ENCODE measurements at places on chromosomes 2 and 18.

DNA sequence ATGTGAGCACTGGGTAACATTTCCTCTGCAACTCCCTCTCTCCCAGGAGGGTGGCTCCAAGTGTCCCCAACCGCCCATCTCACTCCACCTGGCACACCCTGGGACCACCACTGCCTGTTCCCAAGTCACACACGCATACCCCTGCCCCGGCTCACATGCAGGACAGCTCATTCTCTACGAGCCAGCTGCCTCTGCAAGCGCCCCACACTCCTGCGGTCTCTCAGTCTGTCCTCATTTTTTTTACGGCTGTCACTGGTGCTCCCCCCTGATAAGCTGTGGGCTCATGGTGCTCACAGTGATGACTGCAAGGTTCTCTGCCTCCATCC is 30.8 kb downstream of the AFG3L2 start:
- DNase-seq, result no peak

DNA sequence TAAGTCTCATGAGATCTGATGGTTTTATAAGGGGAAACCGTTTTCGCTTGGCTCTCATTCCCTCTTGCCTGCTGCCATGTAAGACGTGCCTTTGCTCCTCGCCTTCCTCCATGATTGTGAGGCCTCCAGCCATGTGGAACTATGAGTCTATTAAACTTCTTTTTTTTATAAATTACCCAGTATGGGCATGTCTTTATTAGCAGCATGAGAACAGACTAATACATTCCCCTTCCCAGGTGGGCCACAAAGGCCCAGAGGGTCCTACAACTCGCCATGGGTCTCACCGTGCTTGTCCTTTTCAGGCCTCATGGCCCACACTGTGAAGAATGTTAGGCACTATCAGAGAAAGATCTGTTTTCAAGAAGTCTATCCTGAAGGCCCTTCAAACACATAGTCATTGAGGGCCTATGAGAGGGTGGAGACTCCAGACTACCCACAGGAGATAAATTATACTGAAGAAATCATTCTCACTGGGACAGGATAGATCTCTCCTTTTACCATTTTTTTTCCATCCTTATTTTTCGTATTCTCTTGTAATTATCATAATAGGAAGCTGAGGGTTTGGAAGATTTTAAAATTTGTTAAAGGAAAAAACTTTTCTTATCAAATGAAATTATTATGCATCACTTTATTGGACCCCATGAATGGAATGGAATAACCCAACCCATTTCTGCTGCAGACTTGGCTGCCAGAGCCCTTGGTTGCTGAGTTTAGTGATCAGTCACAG is 91.0 kb upstream of the MSH2 start:
- no peak for DNase-seq

DNA sequence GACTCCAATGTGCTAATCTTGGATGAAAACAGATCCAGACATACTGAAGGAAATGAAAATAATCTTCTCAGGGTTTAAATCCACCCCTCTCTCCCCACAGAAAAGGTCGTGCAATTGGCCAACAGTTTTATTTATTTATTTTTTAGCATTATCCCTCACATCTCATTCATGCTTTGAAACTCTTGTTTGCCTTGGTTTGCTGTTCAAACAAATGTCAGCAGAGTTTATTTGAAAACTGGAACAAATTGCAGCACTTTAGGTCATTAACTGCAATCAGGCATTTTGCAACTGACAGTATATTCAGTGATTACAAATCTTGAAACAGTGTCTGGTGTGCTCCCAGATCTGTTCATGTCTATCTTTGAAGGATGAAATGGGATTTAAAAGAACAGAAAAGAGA is 220.6 kb downstream of the SLC4A10 start:
- no peak for DNase-seq

GRCh38 chr2:23862716-23863426 is 64.1 kb downstream of the ATAD2B start:
- no peak for DNase-seq

DNA sequence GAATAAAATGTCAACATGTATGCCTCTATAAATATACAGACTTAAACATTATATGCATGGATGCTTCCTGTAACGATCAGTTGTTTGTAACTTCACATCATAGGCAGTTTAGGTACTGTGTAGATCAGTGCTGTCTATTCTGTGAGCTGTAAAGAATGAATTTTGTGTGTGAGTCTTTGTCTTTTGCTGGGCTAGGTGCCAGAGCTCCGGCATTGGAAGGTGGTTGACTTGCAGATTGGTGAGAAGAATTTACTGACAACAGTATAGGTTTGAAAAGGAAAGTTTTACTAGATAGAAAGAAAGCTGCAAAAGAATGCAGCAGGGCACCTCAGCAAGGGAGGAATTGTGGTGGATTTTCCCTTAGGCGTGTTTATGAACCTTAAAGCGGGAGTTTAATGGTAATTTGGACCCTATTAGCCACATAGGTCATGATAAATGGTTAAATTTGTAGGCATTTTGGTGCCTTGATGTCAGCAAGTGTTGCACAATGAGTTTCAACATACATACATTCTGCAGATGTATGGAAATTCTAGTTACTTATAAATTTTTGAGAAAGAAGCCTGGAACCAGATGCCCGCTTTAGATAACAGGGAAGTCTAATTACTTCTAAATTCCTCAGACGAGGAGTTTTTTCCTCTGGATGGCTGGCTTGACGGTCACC is 6.7 kb upstream of the QPCT start:
- no peak for DNase-seq

- peak; percentile 40 for DNase-seq
Measured at GRCh38 chr2:30421604-30422443, 25.2 kb upstream of the LCLAT1 start.

- DNase-seq, result no peak
Measured at GRCh38 chr2:85394976-85395375, 15.2 kb downstream of the CAPG start.
